ENCODE measurements at places on chromosomes 1 and 21.

- DNase-seq = no peak
These were observed 6.5 kb downstream of the WARS2 start for GRCh38 chr1:119133987-119134386.

DNA sequence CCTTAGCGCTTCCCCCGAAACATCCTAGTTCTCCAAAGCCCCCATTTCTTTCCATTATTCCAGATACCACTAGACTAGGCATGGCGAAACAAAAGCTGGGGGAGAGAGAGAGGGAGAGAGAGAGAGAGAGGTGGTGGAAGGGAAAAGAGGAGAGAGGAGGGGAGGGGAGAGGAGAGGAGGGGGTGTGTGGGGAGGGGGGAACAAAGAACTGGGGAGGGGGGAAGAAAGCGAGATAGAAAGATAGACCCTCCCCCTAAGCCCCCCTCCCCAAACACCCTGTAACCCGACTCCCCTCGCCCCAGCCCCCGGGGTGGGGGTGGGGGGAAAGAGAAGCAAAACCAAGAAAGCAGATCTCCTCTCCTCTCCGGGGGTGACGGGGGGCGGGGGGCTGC is 352 bp downstream of the MEX3A start:
- no peak for DNase-seq

- DNase-seq = no peak
These were observed 147.7 kb downstream of the TGFB2 start for GRCh38 chr1:218492874-218493273.

GRCh38 chr21:34858559-34858958 is 189.8 kb downstream of the CLIC6 start:
- no peak for DNase-seq

DNA sequence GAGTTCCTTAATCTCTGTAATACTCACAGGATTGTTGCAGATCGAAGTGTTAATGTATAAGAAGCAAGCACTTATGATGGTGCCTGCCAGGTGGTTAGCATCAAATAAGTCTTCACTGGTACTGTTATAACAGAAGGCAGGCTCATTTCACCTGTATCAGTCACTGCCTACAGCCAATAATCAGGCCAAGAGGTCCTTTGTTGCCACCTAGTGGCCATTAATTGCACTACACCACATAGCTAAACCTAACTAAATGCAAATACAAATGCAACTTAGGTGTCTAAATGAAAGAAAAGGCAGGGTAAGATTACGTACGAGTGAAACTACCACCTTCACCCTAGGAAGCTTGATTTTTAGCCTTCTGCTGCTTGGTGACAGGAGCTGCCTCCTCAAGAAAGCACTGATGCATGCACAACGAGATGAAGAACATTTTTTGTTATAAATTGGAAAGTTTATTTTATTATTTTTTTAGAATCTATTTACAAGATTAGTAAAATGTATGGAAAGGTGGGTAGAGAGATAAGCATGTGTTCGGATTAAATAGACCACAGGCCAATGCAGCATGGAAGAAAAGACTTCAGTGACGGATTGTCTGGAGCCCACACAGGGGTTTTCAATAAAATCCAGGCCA is 334.8 kb upstream of the CAMK1G start:
- no peak for DNase-seq
